HT-29 (cell line): ENCODE measurements at places on chromosomes 4 and X.
A peak's percentile ranks its signal among the peaks of the same experiment; 100 is the strongest.

- DNase-seq = no peak
Measured at GRCh38 chr4:147328756-147329446, 152.0 kb upstream of the EDNRA start.

- no peak for DNase-seq
Measured at GRCh38 chr4:7598939-7599790, 164.4 kb upstream of the PSAPL1 start.

DNA sequence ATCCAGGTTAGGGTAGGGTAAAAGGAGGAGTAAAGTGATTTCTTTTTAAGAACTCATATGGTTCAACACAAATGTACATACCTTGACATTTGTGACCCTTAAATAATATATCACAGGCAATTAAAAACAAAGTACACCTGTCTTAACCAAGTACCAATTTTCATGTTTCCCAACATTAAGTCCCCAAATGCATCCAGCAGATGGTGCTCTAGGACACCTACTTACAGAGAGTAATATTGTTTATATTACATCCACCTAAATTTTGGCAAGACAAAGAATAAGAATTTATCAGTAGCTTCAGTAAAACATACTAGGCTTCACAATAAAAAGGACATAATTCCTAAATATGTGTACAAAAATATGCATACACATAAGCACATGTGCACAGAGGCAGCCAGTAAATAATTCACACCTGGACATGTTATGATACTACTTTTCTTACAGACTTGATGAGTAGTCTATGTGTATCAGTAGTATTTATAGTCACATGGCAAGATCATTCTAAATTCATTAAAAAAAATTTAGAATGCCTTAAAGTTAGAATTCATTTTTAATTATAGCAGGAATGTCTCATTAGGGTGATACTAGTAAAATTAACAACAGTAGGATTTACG lies 219.7 kb downstream of the DCLK2 start:
- peak; percentile 74 for DNase-seq

- DNase-seq = peak; percentile 56
Measured at GRCh38 chr4:187606581-187606980, 389.0 kb upstream of the ZFP42 start.

- DNase-seq = no peak
Measured at GRCh38 chr4:149108626-149109025, 666.4 kb upstream of the NR3C2 start.

GRCh38 chr4:7595934-7596461 lies 161.3 kb upstream of the PSAPL1 start:
- no peak for DNase-seq

DNA sequence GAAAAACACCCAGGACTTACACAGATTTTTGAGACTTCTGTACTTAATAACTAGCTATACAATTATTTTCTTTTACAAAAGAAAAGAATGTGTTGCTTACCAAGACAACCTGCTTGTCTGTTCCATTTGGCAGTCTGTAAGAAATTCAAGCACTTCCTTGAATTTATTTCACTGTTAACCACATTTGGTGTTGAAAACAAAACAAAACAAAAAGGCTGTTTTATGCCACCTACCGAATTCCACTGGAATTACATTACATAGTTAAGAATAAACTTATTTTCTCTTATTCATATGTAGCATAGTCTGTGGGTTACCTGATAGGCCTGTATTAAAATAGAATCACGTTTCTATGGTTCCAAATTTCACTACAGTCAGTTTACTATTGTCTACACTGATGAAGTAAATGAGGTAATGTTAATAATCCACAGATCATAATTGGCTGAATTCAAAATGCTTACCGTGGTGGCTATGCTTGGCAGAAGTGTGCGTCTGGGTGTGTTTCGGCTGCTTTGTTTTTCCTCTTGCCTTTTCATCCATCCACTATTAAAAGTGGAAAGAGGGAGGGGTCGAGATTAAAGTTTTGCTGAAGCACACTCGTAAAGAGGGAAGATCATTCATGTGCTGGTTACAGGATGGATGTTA lies at the start of gene TLR1:
TLR1 (minus strand) TSS at position 138 of the 642 bp plus-strand sequence. CDS start 5,960 bp downstream, outside the sequence.
- peak; percentile 62 for DNase-seq

- DNase-seq = no peak
Measured at GRCh38 chrX:134891652-134892051, 99.1 kb upstream of the SMIM10 start.

- no peak for DNase-seq
Measured at GRCh38 chr4:5747738-5748375, 36.9 kb downstream of the EVC start.

DNA sequence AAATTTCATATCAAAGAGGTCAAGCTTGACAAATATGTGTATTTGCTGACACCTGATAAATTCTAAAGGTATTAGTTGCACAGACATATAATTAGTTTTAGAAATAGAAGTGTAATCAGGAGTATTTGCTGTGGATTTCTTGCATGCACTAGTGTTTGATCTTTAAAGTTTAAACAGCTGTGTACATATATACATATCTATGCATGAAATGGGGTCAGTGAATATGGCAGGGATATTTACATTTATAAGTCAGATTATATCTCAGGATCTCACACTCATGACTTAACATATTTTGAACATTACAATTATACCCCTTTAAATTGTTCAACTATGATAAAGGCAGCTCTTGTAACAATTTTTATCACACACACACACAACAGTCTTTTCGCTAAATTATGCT lies 547.4 kb upstream of the ACTRT1 start:
- no peak for DNase-seq

DNA sequence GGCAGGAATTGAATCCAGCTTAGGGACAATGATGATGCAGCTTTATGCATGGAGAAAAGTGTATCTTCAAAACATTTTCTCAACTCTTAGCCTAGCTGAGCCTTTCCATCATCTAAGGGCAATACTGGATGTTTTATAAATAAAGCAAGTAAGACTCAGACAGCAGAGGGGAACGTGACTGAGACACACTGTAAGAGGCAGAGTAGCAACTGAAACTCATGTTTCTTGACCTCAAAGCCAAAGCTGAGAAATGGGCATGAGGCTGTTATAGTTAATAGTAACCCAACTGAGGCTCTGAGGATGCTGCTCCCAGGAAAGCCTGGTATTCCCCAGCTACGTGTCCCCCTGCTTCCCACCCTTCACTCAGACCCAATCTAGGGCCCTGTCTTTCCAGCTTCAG lies 44.6 kb downstream of the ARHGEF9 start:
- DNase-seq = no peak

DNA sequence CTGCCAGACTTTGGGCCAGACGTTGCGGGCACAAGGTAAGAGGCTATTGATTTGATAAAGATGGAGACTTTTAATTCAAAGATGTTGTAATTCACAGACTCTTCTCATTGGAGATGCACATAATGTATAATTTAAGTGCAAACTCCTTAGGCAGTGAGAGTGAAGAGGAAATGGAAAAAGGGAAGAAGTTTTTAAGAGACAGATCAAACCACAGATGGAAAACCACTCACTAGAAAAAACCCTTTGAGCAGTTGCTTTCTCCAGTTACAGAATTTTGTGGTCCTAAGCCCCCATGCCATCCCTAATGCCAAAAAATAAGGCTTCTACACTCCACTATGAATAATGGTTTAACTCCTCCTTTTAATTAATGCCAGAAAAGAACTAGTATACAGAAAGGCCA lies 977.1 kb upstream of the PRKX start:
- DNase-seq = no peak

DNA sequence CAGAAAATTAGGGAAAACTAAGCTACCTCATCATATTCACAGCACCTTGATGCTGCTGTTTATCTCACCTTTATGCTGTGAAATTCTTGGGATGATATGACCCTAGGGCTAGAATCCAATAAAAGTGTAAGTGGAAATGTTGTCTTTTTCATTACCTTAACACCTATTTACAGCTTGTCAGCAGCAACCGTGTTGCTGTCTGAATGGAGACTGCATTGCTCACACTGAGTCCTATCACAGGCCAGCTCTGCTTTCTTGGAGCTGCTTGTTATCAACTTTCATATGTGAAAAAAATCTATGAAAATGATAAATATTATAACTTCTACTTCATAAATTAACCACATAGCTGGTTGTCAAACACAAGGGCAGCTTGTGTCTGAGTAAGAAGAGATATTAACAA lies 789.5 kb downstream of the TECRL start:
- no peak for DNase-seq

- DNase-seq = no peak
Measured at GRCh38 chr4:43244688-43245382, 352.3 kb downstream of the GRXCR1 start.

DNA sequence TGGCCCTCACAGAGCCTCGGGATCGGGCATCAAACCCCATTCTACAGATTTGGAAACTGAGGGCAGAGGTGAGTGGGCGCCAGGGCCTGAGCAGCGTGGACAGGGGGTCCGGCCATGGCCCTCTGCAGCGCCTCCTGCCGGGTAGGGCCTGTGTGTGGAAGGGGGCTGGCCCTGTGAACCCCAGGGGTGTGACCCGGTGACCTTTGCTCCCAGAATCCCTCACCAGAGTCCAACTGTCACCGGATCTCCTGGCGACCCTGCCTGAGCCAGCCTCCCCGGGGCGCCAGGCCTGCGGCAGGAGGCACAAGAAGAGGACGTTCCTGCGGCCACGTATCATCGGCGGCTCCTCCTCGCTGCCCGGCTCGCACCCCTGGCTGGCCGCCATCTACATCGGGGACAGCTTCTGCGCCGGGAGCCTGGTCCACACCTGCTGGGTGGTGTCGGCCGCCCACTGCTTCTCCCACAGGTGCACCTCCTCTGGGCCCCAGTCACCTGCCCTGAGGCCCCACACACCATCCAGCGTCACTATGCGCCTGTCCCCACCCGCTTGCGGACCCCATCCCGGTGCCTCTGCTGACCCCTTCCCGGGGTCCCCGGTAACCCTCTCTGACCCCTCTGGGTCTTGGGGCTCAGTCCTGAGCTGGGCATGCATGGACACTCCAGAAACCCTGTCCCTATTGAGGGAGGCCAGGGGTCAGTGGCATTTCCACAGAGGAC lies 4.2 kb downstream of the HGFAC start:
- DNase-seq = no peak

DNA sequence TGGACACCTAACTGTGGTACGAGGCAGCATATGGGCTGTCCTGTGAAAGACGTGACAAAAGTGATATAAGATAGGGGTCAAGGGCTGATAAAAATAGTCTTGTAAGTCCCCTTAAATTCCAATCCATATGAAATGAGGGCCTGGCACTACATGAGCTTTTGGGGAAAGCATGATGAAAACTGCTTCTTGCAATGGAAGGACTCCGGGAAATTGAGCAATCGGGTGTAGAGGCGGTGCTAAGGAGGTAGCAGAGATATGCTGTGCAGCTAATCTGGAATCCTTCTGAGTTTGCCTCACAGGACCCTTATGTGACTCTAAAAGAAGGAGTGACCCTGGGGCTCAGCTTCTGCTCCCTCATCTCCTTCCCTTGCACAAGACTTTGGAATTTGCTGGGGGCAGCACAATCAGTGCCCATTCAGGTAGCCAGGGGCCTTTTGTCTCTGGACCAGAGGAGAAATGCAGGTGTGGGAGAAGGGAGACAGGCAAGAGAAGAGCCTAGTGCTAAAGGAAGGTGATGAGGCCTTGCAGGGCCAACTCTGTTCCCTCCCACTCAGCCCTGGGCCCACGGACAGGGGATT lies 12.8 kb downstream of the CLDN2 start:
- peak; percentile 17 for DNase-seq

DNA sequence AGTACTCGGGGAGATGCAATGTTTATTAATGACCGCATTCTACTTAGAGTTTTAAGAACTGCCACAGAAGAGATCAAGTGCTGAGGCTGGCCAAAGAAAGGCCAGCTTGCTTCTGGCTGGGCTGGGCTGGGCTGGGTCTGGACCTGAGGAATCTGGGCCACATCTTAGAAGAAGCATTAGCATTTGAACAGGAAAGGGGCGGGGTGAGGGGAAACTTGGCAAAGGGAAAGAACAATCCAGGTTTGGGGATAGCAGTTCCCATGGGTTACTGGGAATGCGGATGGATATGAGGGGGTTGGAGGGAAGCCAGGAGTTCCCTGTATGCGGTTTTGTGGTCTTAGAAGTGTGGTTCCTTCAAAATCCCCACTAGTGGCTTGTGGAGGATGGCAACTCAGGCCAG lies 83.3 kb downstream of the CLDN34 start:
- peak; percentile 25 for DNase-seq

DNA sequence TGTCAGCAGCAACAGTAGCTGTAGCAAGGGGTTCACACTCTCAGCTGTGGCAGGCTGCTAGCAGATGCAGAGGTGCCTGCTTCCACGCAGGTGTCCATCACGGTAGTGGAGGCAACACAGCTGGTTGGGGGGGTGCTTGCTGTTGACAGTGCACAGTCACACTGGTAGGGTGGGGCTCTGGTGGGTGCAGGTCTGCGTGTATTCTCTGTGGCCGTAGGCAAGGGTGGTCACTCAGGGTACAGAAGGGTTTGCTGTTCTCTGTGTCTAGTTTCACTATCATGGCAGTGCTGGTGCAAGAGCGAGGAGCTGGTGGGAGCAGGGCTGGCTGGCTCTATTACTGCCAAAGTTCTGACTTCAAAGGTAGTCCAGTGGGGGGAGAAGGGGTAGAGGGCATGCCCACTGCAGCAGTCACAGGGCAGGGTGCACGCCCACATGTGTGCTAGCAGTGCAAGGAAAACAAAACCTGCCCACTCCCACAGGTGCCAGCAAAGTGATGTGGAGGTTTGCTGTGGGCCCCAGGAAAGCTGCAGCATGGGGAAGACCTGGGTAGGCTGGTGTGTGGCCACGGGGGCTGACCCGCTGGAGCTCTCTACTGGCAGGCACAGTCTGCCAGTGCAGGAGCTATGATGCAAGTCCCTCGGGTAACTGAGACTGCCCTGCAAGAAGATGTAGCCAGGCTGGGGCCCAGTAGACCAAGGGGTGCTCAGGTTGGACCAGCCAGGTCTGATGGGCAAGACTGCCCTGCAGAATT lies 21.6 kb upstream of the WDR17 start:
- DNase-seq = no peak

- DNase-seq = peak; percentile 58
Measured at GRCh38 chr4:140094438-140095420, 59.3 kb downstream of the MAML3 start.

DNA sequence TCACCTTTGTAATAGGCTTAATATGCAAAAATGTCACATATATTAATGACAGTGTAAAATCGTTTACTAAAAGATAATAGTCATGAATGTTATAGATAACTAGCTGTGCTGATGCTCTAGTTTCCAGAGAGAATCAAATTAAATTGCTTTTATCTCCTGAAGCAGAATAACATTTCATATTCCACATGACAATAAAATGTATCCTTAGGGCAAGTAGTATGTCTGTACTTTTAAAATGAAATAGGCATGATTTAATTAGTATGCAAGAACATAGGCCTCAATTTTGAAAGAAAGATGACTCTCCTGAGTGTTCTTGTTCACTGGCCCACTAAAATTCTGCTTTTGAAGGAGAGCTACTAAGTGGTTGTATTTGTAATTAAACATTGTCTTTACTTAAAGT lies 1027.0 kb downstream of the ARAP2 start:
- DNase-seq = no peak

DNA sequence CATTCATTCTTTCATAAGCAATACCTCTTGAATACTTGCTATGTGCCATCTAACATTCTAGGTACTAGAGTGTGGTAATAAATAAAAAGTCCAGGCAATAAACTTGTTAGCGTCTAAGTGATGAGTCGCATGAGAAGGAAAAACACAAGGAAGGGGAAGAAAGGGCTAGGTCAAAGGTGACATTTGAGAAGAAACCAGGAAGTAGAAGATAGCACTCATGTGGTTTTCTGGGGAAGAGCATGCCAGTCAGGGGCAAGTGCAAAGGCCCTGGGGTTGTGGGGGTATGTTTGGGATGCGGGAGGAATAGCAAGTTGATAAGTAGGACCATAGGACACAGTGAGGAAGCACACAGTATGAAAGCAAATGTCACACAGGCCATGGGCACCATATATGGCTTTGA lies 157.0 kb downstream of the TSPAN5 start:
- no peak for DNase-seq
